ENCODE measurements at places on chromosomes 16 and 17. TPM values are rescaled to one million over a fixed set of nuclear protein-coding genes. Genes with fewer than 3 reads are reported as not detected.
A peak's percentile ranks its signal among the peaks of the same experiment; 100 is the strongest.

The ABI3 gene
- not detected for total RNA-seq

The GP1BA gene
- not detected for total RNA-seq

The CTCF gene
- 47.4 TPM for total RNA-seq

The JUP gene
- total RNA-seq: 79.8 TPM

The NDRG4 gene
- 10.5 TPM for total RNA-seq

The ABCA9 gene
- 1.8 TPM for total RNA-seq

- DNase-seq: peak; percentile 81
Observed at GRCh38 chr17:75843577-75844529, at the start of gene UNC13D. Gene UNC13D (minus strand): TSS chr17:75844404. CDS start chr17:75844337, 67 bp downstream.

DNA sequence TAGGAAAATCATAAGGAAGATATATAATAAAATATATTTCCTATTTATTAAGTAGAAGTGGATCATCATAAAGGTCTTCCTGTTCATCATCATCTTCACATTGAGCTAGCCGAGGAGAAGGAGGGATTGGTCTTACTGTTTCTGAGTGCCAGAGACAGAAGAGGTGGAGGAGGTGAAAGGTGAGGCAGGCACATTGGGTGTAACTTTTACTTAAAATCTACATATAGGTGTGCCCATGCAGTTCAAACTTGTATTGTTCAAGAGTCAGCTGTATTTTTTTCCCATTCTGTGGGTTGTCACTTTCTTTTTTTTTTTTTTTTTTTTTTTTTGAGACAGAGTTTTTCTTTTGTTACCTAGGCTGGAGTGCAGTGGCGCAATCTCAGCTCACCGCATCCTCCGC is 34.9 kb downstream of the NSRP1 start:
- DNase-seq: no peak

GRCh38 chr16:6484935-6485334 is 847.7 kb upstream of the RBFOX1 start:
- DNase-seq: no peak

DNA sequence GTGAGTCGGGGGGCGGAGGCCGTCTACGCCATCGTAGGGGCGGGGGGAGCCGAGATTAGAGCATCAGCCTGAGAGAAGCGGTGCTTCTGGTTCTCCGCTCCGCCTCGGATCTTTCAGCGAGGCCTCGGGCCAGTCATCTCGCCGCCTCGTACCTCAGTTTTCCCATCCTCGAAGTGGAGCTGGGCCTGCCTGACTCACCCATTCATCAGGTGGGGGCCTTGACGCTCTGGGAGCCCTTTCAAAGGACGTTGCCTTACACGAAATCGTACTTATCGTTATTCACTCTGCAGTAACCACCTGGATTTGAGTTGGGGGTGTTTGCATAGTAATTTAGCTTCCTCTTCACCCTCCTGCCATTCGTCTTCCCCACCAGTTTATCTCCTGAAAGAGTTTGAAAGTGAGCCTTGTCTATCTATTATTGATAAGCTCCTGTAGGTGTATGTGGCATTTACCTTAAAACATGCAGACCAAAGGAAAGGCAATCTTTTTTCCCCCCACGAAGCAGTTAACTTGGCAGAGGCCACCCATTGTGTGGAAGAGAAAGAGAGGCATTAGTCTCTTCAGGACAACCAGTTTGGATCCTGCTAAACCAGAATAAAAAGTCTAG is 674 bp downstream of the TAF15 start:
- no peak for DNase-seq

DNA sequence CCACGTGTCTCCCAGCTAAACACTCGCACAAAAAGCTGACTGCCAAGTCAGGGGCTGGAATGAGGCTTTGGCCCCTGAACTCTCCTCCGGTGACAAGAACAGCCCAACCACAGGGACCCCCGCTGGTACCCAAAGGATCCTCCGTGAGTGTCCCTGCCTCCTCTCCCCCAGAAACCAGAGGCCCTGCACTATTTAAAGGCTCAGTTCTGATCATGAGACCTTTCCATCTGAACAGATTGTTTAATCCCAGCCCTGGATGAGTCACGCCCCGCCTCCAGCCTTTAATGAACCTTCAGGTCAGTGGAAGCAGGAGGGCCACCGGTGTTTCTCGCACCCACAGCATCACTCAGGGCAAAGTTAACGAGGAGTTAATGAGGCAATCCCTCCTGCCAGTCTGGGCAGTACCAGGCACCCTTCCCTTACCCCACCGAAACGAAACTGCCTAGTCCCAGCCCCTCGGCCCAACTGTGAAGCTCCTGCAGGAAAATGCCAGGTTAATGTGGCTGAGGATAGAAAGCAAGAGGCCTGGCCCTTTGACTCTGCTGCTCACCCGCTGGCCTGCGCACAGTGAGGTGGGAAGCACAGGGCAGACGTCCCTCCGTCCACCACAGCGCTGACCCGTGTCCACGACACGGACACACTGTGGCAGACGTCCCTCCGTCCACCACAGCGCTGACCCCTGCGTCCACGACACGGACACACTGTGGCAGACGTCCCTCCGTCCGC is 32.4 kb downstream of the TIMM22 start:
- no peak for DNase-seq

- DNase-seq: peak; percentile 85
Observed at GRCh38 chr16:4404247-4404966, 12.0 kb downstream of the CORO7 start.

GRCh38 chr17:81552244-81553017 is at the start of gene FAAP100:
Gene FAAP100 (minus strand): TSS chr17:81552353. CDS start chr17:81552330, 23 bp downstream.
- peak; percentile 94 for DNase-seq

GRCh38 chr16:57639172-57639887 is 10.9 kb downstream of the ADGRG1 start:
- no peak for DNase-seq

DNA sequence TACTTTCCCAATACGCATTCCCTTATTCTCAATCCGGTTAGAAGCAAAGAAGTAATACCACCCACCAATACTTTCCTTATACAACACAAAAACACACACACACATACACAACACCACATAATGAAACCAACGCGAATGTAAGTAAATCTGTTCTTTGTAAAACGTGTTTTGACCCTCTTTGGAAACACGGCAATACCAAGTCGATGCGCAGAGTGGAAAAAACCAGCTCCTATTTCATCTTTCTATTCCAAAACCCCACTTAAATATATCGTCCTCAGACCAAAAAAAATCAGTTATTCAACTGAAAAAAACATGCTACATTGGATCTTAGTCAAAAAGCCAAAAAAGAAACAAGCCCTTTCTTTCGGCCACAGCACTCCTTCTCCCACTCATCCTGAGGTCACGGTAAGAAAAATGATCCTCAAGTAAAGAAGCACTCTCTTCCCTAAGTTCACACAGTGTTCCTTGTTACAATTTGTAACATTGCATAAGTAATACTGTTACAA is 31.0 kb upstream of the ARL4D start:
- no peak for DNase-seq

DNA sequence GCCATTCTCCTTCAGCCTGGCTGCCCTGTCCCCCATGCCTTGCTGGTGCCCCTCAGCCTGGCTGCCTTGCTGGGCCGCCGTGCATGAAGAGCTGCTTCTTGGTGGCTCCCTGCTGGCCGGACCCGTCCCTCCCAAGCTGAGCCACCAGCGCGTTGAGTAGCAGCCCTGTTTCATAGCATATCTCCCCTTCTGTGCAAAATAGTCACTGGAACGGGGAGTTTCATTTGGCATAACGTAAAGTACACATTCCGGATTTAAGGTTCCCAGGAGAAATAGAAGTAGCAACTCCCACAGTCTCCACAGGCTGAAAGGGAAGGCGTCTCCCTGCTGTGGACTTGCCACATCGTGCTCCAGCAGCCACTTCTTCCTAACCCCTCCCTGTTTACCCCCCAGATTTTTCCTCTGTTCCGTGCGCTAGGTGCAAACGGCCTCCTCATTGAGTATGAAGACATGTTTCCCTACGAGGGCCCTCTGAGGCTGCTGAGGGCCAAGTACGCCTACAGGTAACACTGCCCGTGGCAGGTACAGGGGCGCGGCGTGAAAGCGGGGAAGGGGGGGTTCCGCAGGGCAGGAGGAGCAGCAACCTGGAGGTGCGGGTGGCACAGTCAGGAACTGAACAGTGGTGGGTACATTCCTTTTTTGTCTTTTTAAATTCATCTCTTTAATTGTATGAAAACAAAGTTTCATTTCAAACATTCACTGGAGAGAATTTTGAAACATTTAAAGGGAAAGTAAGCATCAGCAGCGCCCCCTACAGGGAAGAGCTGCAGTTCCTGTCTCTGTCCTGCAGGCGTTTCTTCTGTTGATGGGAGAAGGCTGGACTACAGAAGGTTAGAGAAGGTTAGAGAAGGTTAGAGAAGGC is 5.8 kb upstream of the OGFOD3 start:
- no peak for DNase-seq

- DNase-seq: no peak
Observed at GRCh38 chr17:56159826-56160380, 6.6 kb downstream of the ANKFN1 start.
